ENCODE measurements at places on chromosomes 1 and 21. TPM values are rescaled to one million over a fixed set of nuclear protein-coding genes. Genes with fewer than 3 reads are reported as not detected.

The AGO1 gene
- 9.6 TPM for polyA plus RNA-seq

The PRRC2C gene
- 83.3 TPM for polyA plus RNA-seq

The APH1A gene
- polyA plus RNA-seq = 35.5 TPM

The CRYAA gene
- not detected for polyA plus RNA-seq

The INKA2 gene
- polyA plus RNA-seq = 7.2 TPM

The NBPF20 gene
- polyA plus RNA-seq = 0.70 TPM

The LENEP gene
- polyA plus RNA-seq = not detected

The F11R gene
- 139 TPM for polyA plus RNA-seq

The OVAAL gene
- 2.5 TPM for polyA plus RNA-seq

The FMO4 gene
- 3.8 TPM for polyA plus RNA-seq

The PDE4DIP gene
- 285 TPM for polyA plus RNA-seq

The S100A14 gene
- 1.9 TPM for polyA plus RNA-seq

The CBR3 gene
- not detected for polyA plus RNA-seq

The NTRK1 gene
- polyA plus RNA-seq = 3.9 TPM
